ENCODE measurements at places on chromosomes 11 and 22.

DNA sequence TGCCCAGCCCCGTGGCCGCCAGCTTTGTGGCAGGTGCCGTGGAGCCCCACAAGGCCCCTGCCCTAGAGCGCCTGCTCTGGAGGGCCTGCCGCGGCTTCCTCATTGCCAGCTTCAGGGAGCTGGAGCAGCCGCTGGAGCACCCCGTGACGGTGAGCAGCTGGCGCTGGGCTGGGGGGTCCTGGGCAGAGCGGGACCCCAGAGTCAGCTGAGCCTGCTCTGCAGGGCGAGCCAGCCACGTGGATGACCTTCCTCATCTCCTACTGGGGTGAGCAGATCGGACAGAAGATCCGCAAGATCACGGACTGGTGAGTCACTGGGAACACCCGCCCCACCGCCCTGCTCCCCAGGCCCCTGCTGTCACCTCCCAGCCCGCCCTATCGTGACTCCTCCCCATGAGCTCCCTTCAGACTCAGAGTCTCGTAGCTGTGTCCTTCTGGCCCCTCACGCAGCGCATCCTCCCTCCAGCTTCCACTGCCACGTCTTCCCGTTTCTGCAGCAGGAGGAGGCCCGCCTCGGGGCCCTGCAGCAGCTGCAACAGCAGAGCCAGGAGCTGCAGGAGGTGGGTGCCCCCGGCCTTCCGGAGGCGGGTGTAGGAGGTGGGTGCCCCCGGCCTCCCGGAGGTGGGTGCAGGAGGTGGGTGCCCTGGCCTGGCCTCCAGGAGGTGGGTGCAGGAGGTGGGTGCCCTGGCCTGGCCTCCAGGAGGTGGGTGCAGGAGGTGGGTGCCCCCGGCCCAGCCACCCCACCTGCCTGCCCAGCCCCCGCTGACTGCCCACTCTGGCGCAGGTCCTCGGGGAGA, 4.7 kb downstream of the TCIRG1 start:
- DNase-seq: no peak

GRCh38 chr11:11349870-11350337, 3.1 kb downstream of the CSNK2A3 start:
- peak; percentile 56 for DNase-seq

DNA sequence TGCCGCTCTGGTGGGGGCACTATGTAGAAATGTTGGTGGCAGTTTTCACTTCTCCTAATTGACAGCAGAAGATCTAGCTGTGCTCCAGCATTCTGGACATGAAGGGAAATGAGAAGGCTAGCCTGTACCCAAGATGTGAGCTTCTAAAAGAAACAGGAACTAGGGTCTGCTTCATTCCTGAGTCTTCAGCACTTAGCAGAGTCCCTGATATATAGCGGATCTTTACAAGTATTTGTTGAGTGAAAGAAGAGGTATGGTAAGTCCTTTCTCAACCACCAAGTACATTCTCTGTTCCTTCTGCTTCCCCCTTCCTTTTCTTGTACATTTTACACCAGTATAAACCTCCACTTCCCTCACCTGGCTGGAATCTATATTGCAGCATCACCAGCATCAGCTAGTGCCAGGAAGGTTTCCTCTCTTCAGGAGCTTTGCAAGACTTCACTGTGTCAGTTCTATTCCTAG, 408.3 kb upstream of the CADM1 start:
- DNase-seq: no peak

GRCh38 chr22:20783844-20784723, 10.2 kb downstream of the SERPIND1 start:
- no peak for DNase-seq

- no peak for DNase-seq
Measured at GRCh38 chr11:6377902-6378639, 12.2 kb upstream of the SMPD1 start.

DNA sequence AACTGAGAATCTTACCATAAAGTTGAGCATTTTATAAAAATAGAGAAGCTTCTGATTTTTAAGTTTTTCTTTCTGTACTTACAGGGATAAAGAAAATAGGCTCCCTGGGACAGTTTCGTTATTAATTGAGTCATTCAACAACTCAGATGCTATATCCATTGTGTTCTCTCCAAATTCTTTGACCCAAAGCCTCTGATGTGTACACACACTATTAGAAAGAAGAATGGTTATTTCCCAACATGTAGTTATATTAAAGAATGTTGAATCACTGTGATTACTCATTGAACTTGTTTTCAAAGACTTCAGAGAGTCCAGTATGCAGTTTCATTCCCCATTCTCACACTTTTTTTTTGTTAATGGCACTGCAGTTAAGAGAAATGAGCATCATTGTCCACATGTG, 734.3 kb upstream of the ARHGAP42 start:
- no peak for DNase-seq

- DNase-seq: no peak
Measured at GRCh38 chr11:125305345-125305744, 140.8 kb downstream of the PKNOX2 start.

- DNase-seq: no peak
Measured at GRCh38 chr11:71251761-71252268, 562 bp downstream of the SHANK2 start.

DNA sequence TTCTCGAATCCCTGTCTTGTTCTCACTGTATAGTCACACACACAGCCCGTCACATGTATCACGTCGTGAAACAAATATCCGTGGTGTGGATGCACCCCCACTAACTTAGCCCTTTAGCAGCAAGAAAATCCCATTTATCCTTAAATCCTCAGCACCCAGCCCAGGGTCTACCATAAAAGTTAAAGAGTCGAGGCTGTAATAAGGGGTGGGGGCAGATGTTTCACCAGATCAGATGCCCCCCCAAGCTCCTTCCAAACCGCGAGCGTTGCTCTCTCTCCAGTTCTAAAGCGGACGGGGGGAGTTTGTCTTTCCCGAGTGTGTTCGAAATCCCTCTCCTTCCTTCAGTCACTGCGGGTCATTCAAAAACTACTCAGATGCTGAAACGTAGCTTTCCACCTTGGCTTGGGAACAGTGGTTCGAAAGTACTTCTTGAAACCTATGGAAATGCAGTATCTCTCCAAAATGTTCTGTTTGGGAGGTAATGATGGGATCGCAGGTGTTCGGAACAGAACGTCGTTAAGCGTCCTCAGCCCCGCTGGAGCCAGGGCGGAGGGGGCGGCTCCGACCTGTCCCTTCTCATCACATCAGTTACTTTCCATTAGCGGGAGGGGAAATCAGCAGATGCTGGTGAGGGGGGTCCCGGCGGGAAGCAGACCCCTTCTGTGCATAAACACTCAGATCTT, 156.2 kb downstream of the BRD1 start:
- no peak for DNase-seq

DNA sequence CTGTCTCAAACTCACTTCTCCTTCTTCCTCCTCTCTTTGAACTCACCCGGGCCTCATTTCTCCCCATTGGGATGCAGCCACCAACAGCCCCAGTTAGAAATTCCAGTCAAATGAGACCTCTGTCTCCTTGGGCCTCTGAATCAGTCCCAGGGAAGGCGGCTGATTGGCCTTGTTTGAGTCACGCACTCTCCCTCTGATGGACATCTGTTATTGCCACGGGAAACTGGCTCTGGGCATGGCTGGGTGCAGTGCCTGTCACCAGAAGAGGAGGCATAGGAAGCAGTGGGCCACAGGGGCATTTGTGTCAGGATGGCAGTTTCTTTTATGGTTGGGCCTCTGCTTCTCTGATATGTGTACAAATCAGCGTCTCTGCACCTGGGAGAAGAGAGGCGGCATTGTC, 9.6 kb upstream of the WNT11 start:
- DNase-seq: no peak

DNA sequence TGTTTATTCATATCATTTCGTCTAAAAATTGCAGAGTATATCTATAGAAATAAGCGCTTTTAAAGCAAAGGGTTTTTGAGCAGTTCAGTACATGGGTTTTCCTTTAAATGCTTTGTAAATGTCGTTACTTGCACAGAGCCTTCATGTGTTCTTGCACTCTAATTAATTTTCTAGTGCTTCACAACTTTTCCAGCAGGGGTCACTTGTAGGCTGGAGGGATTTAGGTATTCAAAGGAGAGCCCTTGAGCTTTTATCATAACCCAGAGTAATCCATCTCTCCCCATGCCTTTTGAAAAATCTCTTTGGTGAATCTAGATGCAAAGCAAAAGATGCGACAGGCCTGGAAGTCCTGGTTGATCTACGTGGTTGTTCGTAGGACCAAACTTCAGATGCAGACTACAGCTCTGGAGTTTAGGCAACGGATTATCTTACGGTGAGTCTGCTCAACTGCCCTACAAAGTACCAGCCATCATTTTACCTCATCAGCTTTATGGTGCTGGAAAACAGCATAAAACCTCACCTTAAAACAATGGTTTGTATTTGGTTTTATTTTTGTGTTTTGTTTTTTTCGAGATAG, 60.4 kb downstream of the SFI1 start:
- no peak for DNase-seq

DNA sequence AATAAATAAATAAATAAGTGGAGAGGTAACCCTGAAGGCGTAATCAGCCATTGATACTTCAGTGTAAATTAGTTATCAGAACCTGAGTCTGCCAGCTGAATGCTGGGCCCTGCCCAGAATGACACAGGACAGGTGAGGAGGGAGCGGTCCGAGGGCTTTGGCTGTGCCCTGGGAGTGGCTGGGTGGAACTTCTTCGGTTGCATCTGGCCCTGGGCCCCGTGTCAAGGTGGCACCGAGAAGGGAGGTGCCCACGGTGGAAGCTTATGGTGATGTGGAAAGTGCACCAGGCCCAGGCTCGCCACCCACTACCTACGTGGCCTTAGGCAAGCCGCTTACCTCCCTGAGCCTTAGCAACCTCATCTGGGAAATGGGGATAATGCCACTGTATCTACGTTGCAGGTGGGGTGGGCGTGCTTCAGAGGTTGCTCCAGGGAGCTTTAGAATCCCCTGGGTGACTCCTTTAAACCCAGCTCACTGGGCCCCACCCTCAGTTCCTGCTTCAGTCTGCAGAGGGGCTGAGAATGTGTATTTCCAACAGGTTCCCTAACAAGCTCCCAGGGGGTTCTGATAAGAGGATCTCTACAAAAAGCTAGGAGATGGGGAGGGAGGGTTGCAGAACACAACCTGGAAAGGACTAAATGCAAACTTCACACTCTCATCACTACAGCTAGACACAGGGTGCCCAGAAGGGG, 38.8 kb downstream of the TXN2 start:
- no peak for DNase-seq

DNA sequence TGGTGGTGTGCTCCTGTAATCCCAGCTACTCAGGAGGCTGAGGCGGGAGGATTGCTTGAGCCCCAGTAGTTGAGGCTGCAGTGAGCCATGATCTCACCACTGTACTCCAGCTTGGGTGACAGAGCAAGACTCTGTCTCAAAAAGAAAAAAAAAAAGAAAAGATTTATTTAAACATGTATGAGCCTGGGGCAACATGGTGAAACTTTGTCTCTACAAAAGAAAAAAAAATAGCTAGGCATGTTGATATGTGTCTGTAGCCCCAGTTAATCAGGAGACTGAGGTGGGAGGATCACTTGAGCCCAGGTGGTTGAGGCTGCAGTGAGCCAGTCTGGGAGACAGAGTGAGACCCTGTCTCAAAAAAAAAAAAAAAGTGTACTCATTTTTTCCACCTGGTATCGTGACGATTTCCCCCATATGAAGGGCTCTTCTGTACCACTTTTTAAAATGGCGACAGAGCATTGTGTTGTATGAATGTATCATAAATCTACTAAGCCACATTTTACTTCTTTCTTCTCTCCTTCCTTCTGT, 16.4 kb upstream of the KCTD14 start:
- DNase-seq: no peak

GRCh38 chr11:26946257-26946716, 47.6 kb upstream of the FIBIN start:
- DNase-seq: no peak

DNA sequence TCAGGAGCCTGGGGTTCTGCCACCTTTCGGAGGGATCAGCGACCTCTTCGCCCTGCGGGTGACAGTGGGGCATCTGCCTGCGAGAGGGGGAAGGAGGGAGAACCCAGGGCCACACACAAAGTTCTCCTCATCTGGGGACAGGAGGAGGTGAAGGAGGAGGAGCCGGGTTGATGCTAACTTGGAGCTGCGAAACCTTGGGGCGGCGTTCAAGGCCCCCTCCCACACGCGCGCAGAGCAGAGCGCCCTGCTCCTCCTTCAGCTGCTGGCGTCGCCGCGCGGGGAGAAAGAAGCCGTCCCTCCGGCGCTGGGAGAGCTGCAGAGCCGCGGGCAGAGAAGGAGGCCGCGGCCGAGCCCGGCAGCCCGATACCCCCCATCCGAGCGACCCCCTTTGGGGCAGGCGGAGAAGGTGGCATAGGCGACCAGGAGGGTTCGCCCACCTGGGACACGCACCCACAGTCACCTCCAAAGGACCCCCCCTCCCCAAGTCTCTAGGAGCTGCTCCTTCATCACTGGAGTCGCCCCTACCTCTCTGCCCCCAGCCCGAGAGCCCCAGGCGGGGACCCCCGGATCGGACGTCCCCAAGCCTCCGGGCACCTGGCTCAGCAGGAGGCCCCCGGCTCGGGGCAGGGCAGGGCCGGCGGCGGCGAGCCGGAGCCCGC, at the start of gene RASD2:
Gene RASD2, plus strand, starts transcription at position 237 of the 659 bp plus-strand sequence. CDS start 5,979 bp downstream, outside the sequence.
- no peak for DNase-seq

- DNase-seq: no peak
Measured at GRCh38 chr22:35674335-35674734, 26.1 kb downstream of the APOL6 start.

- peak; percentile 89 for DNase-seq
Measured at GRCh38 chr11:6468712-6469495, 4.8 kb downstream of the TRIM3 start.

- peak; percentile 10 for DNase-seq
Measured at GRCh38 chr11:31641477-31642062, 132.0 kb downstream of the ELP4 start.

DNA sequence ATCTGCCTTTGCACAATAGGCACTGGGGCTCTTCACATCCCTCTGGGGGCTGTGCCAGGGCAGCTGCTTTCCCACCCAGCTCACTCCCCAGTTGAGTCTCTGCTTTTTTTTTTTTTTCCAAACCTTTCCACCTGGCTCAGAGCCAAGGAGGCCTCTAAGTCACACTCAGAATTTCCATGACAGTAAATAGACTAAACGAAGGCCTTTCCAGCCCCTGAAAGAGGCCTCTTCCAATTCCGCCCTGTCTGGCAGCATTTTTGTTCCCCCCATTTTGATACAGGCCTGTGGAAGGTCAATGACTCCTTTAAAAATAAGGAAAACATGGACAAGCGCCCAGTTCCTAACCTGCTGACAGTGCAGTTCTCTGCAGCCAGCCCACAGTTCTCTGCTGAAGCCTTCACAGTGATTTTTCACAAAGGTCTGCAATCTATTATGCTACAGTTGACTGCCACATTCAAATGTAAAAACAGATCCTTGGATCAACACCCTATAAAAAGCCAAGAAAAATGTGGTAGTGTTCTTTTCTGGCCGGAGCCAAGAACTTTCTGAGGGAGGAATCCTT, 107.5 kb upstream of the SESN3 start:
- peak; percentile 72 for DNase-seq

- peak; percentile 28 for DNase-seq
Measured at GRCh38 chr22:24894998-24895397, 51.5 kb downstream of the LHFPL7 start.
